Stimulated activated naive CD4-positive, alpha-beta T cell treated with Interleukin-2 at 50 U/mL for 16 hours (primary cell): ENCODE measurements at places on chromosomes 6 and 20.
A peak's percentile ranks its signal among the peaks of the same experiment; 100 is the strongest.

GRCh38 chr6:140857739-140858380, 1274.9 kb upstream of the GJE1 start:
- DNase-seq = no peak

GRCh38 chr6:20467437-20467836, 65.8 kb downstream of the E2F3 start:
- no peak for DNase-seq

DNA sequence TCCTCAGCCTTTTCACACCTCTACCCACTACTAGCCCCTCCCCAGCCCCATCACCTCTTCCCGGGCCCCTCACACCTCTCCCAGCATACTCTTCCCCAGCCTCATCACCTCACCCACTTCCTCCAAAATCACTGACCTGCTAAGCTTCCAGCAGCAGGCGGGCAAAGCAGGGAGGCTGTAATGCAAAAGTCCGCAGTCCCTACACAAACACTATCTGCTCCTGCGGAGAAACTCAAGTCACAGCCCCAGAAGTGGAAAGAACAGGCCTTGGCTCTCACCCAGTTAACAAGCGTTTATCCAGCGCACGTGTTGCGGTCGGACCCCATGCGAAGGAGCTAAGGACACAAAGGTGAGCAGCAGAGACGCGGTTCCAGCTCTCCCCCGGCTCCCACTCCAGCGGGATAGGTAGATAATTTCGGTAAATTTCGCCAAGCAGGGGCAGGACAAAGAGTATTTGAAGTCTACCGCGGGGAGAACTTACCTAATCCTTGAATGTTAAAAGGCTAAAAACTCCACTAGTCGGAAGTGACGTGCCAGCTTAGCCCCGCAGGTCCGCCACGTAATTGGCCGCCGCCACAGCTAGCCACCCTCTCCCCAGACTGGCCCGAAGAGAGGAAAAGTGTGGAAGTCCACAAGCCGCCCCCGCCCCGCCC, 728 bp upstream of the TRIM39 start:
- DNase-seq = peak; percentile 76

- DNase-seq = no peak
Observed at GRCh38 chr6:170294298-170294730, 3.4 kb upstream of the DLL1 start.

DNA sequence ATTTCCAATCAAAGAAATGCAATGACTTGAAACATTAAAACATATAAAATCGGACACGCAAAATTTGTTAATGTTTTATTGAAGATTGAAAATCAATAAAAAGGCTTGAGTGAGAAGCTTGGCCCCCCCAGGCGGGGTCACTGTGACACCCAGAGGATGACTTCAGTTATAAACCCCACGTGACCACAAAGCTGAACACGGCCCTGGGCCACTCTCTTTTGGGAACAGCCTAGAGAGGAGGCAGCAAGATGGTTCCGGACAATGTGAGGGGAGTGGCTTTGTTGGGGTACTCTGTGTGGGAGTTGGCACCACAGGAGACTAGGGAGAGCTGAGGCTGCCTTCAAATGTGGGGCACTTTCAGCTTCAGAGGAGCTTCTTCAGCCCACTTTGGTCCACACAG, 172.5 kb downstream of the LRFN2 start:
- DNase-seq = no peak

GRCh38 chr6:2434912-2435311, 189.5 kb upstream of the GMDS start:
- DNase-seq = no peak

DNA sequence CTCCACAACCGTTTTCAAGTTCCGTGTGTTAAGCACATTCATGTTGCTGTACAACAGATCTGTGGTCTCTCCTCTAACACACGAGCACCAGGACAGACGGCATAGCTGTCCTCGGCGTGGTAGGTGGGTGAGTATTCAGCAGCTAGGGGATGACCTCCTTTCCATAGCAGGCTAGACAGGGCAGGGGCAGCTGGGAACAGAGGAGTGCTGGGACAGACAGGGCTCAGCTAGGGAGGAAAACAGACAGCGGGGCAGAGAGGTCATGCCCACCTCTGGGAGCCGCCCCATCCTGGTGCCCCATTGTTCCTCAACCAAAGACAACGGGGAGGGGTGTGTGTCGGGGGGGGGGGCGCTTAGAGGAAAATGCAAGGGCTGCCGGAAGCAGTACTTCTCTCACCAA, 271.5 kb upstream of the FOXQ1 start:
- no peak for DNase-seq
